ENCODE measurements at places on chromosomes 3 and 15.

GRCh38 chr3:70000563-70001081 lies 1.1 kb downstream of the SAMMSON start:
- DNase-seq = no peak
- H3K4me3 ChIP-seq = no peak overlapping the region
- H3K27me3 ChIP-seq = no peaks in the 10 kb centered on the region

- no peak for DNase-seq
- peaks cover 3% of the 10 kb centered on the region for H3K4me1 ChIP-seq
- H3K36me3 ChIP-seq = no peaks in the 10 kb centered on the region
These were observed 74.2 kb upstream of the BHLHE40 start for GRCh38 chr3:4904811-4905695.

DNA sequence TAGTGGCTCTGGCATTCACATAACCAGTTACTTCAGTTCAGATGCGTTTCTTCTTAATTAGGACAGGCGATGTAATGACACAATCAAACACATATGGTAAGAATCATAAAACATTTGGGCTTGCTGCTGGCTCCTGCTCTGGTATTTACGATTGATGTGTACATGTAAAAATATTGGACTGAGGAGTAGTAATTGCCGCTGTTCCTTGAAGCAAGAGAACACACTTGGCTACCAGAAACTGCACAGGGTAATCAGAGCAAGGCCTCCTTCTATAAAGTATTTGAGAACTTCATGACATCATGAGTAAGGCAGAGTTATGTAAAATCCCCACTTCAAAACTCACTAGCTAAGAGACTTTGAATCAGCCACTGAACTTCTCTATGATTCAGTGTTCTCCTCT lies 158.1 kb downstream of the SSR3 start:
- H3K4me1 ChIP-seq = no peaks in the 10 kb centered on the region
- H3K27me3 ChIP-seq = no peaks in the 10 kb centered on the region
- H3K27ac ChIP-seq = no peak overlapping the region
- no peak overlapping the region for H3K4me3 ChIP-seq
- H3K36me3 ChIP-seq = no peaks in the 10 kb centered on the region

GRCh38 chr3:53222183-53222901 lies 33.5 kb downstream of the TKT start:
- no peak overlapping the region for H3K27ac ChIP-seq
- no peaks in the 10 kb centered on the region for H3K27me3 ChIP-seq
- H3K36me3 ChIP-seq = peaks cover 19% of the 10 kb centered on the region
- no peaks in the 10 kb centered on the region for H3K4me1 ChIP-seq
- no peak overlapping the region for H3K4me3 ChIP-seq
